ENCODE measurements at places on chromosomes 12 and 14.

DNA sequence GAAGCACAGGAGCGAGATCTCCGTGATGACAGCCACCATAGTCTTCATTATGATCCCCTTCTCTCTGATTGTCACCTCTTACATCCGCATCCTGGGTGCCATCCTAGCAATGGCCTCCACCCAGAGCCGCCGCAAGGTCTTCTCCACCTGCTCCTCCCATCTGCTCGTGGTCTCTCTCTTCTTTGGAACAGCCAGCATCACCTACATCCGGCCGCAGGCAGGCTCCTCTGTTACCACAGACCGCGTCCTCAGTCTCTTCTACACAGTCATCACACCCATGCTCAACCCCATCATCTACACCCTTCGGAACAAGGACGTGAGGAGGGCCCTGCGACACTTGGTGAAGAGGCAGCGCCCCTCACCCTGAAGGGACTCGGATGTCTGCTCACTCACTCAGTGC lies 775 bp downstream of the OR10P1 start:
- DNase-seq: no peak

GRCh38 chr12:8687846-8688601 lies 9.8 kb upstream of the RIMKLB start:
- DNase-seq: no peak

DNA sequence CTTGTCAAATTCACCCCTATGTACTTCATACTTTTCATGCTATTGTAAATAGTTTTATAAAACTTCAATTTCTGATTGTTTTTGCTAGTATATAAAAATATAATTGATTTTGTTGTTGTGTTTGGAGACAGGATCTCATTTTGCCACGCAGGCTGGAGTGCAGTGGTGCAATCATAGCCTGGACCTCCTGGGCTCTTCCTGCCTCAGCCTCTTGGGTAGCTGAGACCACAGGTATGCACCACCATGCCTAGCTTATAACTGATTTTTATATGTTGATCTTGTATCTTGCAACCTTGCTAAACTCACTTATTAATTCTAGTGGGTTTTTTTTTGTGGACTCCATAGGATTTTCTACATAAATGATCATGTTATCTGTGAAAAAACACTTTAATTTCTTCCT lies 23.5 kb downstream of the ATP5MC2 start:
- DNase-seq: no peak

DNA sequence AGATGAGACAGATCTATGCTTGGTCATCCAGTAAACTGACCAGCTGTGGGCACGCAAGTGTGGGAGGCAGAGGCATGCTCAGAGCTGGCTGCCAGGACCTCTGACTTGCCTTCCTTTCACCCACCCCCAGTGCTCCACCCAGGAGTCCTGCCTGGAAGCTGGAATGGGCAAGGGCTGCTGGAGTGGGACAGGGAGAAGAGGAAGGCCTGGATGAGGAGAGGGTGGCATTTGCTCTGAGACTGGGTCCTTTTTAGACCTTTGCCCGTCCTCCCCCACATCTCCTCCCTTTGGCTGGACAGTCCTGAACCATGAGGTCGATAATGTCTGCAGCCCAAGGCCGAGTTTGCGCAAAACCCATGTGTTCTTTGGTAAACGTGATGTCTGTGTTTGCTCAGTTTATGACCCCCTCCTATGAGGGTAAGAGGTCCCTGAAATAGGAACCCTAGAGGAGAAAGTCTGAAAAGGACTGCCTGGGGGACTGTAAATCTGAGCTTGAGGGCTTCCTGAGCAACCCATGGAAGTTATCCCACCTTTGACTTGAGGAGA lies 3.8 kb upstream of the INHBE start:
- no peak for DNase-seq

- DNase-seq: no peak
Observed at GRCh38 chr12:67354322-67354721, 85.2 kb downstream of the CAND1 start.

DNA sequence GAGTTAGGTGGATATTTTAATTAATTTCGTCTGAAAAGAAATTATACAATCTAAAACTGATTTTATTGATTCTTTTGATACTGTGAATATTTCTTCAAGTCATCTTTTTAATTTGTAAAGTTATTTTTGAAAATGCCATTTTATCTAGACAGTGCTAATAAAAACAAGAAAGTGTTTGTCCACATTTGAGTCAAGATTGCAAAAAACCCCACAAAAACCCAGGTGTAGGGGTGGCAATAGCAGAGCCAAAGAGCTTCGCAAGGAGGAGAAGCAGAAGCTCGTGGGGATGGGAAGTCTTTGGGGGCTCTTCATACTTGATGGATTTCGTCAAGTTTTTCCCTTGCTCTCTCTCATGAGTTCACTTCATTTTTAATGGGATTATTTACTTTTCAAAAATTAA lies 6.0 kb downstream of the RNASE6 start:
- no peak for DNase-seq

GRCh38 chr12:50268482-50268881 lies 14.8 kb downstream of the LIMA1 start:
- no peak for DNase-seq

- no peak for DNase-seq
Observed at GRCh38 chr12:118190266-118190665, 54.3 kb downstream of the PEBP1 start.

DNA sequence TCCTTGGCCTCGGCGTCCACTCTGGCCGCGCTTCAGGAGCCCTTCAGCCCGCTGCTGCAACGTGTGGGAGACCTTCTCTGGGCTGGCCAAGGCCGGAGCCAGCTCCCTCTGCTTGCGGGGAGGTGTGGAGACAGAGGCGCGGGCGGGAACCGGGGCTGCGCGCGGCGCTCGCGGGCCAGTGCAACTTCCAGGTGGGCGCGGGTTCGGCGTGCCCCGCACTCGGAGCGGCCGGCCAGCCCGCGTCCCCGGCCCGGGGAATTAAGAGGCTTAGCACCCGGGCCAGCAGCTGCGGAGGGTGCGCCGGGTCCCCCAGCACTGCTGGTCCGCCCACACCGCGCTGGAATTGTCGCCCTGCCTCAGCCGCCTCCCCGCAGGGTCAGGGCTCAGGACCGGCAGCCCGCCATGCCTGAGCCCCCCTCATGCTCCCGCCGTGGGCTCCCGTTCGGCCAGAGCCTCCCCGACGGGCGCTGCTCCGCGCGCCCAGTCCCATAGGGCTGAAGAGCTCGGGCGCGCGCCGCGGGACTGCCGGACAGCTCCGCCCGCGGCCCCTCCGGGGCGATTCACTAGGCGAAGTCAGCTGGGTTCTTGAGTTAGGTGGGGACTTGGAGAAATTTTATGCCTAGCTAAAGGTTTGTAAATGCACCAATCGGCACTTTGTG lies 673.9 kb downstream of the SLC16A7 start:
- DNase-seq: no peak

GRCh38 chr12:125403843-125404242 lies 338.6 kb downstream of the AACS start:
- DNase-seq: no peak

DNA sequence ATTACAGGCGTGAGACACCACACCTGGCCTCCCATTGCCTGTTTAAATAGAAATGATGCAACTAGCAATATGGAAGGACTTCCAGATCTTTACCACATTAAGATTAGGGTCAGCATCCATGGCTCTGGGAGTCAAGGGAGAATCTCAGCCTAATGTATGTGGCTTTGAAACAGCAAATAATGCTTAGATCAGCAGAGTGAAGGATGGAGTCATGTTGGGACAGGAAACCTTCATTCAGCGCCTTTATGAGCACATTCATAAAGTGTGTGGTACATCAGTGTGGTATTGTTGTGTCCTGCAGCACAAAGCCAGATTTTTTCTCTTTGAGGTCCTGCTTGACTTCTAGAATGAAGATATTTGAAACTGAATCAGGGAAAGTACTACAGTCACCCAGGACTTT lies 15.3 kb upstream of the SPSB2 start:
- no peak for DNase-seq

- DNase-seq: no peak
Observed at GRCh38 chr14:105086833-105087307, 21.6 kb upstream of the GPR132 start.

DNA sequence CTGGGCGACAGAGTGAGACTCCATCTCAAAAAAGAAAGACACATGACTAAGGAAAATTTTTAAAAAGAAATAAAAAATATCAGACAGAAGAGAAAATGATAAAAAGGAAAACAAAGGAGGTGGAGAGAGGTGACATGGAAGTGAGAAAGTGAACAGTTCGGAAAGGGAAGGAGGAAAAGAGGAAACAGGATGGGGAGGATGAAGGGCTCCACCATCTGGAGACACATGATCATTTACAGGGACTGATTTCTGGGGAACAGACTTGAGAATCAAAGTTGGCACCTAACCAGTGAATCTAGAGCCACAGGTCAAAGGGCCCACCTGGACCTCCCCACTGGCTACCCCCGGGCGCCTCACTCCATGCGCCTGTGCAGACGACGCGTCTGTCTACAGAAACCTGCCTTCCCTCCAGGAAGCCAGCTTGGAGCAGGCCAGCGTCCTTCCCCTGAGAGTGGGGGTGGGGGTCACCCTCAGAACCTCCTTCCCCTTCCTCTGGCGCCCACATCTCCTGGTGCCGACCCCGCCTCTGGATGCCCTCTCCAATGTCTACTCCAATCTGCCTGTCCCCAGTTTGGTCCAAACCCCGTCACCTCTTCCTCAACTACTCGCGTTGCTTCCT lies 60.5 kb downstream of the AMN start:
- no peak for DNase-seq

GRCh38 chr12:28799348-28799747 lies 349.7 kb upstream of the FAR2 start:
- DNase-seq: no peak

- no peak for DNase-seq
Observed at GRCh38 chr12:27355979-27356378, 23.3 kb downstream of the BMAL2 start.

DNA sequence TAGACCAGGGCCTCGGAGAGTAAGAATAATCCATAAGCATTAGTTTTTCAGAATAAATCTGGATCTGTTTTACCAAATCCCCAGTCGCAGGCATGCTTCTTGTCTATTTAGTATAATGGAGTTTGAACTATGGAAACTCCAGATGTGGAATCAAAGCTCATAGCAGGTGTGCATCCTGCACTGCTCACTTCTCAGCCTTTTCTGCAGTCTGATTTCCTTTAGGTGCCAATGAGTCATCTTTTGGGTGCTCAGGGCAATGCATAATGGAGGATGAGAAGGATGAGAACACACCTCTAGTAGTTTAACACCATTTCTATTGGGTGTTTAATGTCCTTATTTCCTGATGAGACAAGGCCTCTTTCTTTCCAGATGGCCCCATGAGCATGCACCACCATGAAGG lies 961.2 kb downstream of the TMEM121 start:
- no peak for DNase-seq

- DNase-seq: no peak
Observed at GRCh38 chr14:98906123-98906995, 365.6 kb downstream of the BCL11B start.

GRCh38 chr14:79552778-79553177 lies 658.5 kb downstream of the DIO2 start:
- no peak for DNase-seq

GRCh38 chr12:46917821-46918220 lies 92.0 kb upstream of the SLC38A4 start:
- DNase-seq: no peak

DNA sequence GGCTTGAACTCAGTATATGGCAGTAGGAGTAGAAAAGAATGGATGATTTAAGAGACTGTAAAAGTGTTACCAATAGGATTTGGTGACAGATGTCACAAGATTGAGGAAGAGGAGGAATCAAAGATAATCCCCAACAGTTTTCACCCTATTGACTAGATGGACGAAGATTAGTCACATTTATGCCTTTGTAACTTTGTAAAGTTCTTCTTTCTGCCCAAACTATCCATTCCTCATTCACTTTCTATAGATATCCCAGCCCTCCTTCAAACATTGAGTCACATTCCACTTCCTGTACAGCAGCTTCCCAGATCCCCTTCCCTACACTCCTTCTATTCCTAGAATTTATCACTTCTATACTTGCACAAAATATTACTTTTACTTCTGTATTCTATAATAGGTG lies 207.9 kb downstream of the BTG1 start:
- DNase-seq: no peak

- DNase-seq: no peak
Observed at GRCh38 chr12:97713270-97713669, 250.7 kb downstream of the RMST start.

- DNase-seq: no peak
Observed at GRCh38 chr14:27845241-27845850, 921.2 kb upstream of the FOXG1 start.

- no peak for DNase-seq
Observed at GRCh38 chr12:5614256-5614655, 182.3 kb downstream of the NTF3 start.

DNA sequence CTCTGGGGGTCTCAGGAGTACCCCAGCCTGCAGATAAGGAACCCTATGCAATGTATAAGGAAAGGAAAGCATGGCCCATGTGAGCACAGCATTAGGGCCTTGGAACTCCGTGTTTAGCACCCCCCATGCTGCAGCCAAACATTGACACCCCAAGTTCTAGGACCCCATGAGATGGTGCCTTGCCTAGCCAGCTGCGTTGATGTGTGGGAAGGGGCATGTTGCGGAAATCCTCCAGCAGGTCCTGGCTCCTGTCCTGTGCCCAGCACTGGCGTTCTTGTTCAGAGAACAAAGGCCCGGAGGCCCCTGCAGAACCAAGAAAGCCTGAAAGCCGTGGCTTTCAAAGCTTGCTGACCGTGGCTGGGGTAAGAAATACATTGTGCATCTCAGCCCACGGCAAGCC lies 99.4 kb upstream of the DIO3 start:
- DNase-seq: no peak

GRCh38 chr12:48936379-48936979 lies 11.2 kb upstream of the FKBP11 start:
- peak; percentile 10 for DNase-seq

GRCh38 chr12:90262251-90262650 lies 553.6 kb upstream of the ATP2B1 start:
- DNase-seq: no peak

- DNase-seq: no peak
Observed at GRCh38 chr12:48883305-48884161, 17.9 kb upstream of the RND1 start.

GRCh38 chr14:65040666-65041433 lies 54.2 kb downstream of the FNTB start:
- no peak for DNase-seq

- no peak for DNase-seq
Observed at GRCh38 chr12:96044017-96044942, 8.9 kb upstream of the LTA4H start.

- no peak for DNase-seq
Observed at GRCh38 chr12:46983393-46983793, 96.0 kb upstream of the PCED1B start.

- DNase-seq: no peak
Observed at GRCh38 chr14:63855281-63855680, 2.5 kb downstream of the SYNE2 start.

DNA sequence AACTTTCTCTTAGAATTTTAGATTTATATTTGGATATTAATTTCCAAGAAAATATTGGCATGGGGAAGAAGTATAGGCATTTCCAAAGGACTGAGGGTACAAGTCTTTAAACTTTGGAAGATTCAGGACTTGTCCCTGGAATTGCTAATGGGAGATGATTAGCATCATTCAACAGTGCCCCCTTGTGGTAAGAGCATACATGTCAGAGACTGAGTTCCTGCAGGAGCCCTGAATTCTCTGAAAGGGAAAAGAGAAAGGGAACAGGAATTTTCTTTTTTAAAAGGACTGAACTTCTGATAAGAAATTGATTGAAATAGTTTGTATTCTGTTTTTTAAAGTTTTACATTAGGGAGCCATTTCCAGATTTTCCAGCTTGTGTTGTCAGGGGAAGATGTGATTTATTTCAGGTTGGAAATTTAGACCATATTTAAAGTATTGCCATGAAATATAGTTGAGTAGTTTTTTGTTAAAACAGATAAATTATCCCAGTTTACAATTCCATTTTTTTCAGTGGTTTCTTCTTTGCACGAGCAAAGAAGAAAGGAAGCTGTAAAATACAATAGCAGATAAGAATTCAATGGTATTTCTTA lies 44.0 kb upstream of the REP15 start:
- peak; percentile 64 for DNase-seq

All from NCI-H187 (cell line).